Pancreas (tissue), 10 donors: ENCODE measurements at places on chromosomes 2 and 18.

GRCh38 chr2:45283764-45284620 is 274.7 kb upstream of the SIX2 start:
- DNase-seq, result no peak

DNA sequence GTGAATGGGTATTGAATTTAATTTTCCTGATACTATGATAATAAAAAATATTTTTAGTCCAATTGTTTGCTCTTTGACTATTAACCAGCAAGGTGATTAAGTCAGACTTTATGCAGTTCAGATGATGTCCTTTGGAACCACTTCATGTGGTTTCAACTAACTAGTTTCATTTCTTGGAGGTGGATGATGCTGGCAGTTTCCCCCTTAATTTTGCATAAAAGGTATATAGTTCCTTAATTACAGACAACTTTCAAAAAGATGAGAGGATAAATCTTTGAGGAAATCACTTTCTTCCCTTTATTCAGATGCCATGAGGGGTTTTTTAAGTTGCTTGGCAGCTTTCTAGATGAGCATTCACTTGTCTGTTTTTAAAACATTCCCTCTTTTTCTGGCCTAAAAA is 223.1 kb downstream of the PHLPP1 start:
- DNase-seq, result no peak

GRCh38 chr18:40553029-40553428 is 1402.0 kb upstream of the PIK3C3 start:
- DNase-seq, result no peak

DNA sequence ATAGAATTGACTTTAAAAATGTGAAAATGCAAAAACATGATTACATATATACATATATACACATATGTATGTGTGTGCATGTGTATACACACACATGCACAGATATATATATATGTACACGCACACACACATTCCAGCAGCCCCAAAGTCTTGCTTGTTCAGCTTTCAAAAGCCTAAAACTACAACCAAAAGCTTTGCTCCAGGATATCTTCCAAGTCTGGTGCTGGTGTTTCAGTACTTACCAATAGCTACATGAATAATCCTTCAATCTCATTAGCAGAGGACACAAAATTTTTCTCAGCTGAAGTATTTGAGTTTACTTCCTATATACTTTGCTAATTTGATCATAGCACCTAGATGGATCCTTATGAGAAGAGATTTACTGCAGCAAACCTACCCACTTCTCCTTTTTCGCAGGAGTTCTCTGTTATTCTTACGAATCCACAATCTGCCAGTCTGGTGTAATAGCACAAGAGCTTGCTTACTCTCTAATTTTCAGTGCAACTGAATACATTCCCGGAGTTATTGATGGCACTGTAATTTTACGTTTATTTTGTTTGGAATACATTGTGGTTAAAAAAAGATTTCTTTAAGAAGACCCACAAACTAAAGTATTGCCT is 553.3 kb downstream of the ARHGAP15 start:
- no peak for DNase-seq

GRCh38 chr2:67498931-67499330 is 101.8 kb downstream of the ETAA1 start:
- DNase-seq, result no peak

- DNase-seq, result no peak
Observed at GRCh38 chr2:35989503-35989902, 366.1 kb upstream of the CRIM1 start.

DNA sequence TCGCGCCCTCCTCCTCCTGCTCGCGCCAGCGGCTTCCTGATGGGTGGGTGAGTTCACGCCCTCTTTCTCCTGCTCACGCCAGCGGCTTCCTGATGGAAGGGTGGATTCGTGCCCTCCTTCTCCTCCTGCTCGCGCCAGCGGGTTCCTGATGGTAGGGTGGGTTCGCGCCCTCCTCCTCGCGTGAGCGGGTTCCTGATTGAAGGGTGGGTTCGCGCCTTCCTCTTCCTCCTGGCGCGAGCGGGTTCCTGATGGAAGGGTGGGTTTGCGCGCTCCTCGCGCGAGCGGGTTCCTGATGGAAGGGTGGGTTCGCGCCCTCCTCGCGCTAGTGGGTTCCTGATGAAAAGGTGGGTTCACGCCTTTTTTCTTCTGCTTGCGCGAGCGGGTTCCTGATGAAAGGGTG is 62.0 kb upstream of the MGAT5 start:
- DNase-seq, result no peak

- DNase-seq, result no peak
Observed at GRCh38 chr2:202104286-202104870, 31.3 kb downstream of the KIAA2012 start.

GRCh38 chr2:84202166-84202565 is 256.9 kb downstream of the SUCLG1 start:
- no peak for DNase-seq

GRCh38 chr2:113872201-113872600 is 17.7 kb upstream of the ACTR3 start:
- DNase-seq, result no peak

- DNase-seq, result no peak
Observed at GRCh38 chr2:133331436-133331835, 236.8 kb downstream of the NCKAP5 start.

DNA sequence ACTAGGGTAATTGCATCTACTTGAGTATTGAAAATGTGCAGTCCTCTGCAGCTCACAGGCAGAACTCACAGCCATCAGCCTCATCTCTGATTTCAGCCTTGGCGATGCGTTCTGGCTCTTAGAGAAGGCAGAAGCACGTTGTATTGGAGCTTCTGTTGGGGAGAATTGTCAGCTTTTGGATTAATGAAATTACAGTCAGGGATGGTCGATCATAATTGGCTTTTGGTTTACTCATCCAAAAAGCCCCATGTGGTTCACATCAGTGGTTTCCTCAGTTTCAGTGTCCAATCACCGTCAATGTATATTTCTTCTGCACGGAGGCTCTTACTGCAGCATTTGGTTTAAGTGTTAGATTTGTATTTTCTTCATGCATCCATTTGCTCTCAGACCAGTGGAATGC is 218.5 kb upstream of the SOX11 start:
- DNase-seq, result no peak

DNA sequence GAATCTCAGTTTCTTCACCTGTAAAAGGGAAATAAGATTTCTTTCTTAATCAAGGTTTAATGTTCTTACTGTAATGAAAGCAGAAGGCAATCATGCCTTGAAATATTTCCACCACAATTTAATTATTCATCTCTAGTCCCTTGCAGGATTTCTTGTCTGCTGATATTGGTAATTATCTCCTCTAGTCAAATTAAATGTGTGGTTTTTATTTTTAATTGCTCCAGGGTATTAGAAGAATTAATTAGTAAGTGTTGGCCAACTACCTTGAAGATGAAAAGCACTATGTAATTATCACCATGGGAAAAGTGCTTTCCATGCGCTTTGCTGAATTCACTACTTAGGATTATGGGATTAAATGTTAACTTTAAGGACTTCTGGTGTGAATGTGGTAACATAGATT is 8.7 kb upstream of the LAPTM4A start:
- DNase-seq, result no peak

DNA sequence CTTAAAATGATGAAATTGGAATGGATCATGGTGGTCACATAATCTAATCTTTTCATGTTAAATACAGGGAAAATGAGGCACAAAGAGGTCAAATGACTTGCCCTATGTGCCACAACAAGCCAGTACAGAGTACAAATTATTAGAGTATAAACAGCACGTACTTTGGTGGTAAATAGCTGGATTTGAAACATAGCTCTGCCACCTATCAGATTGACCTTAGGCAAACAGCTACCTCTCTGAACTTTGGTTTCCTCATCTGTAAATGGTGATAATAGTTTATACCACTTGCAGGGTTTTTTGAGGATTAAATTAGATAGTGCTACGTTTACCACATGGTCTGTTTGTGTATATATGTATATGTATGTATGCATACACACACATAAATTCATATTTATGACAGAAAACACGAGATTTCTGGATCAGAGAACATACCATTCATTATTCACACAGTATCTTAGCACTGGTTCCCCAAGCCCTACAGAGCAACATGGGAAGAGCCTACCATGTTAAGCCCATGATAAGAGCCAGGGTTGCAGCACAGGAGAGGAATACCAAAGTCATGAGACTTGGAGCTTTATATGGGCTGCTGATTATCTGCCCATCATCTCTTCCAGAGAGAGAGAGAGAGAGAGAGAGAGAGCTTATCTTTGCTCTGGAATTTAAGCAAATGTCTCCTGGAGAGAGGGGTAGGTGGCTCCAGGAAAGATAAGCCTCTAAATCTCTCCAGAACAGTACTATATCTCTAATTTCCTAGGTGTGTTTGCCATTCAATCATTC is 73.5 kb downstream of the MDH1 start:
- DNase-seq, result no peak

GRCh38 chr2:76870011-76870410 is 652.2 kb downstream of the LRRTM4 start:
- DNase-seq, result no peak

- no peak for DNase-seq
Observed at GRCh38 chr2:111194835-111195621, 74.3 kb downstream of the BCL2L11 start.

DNA sequence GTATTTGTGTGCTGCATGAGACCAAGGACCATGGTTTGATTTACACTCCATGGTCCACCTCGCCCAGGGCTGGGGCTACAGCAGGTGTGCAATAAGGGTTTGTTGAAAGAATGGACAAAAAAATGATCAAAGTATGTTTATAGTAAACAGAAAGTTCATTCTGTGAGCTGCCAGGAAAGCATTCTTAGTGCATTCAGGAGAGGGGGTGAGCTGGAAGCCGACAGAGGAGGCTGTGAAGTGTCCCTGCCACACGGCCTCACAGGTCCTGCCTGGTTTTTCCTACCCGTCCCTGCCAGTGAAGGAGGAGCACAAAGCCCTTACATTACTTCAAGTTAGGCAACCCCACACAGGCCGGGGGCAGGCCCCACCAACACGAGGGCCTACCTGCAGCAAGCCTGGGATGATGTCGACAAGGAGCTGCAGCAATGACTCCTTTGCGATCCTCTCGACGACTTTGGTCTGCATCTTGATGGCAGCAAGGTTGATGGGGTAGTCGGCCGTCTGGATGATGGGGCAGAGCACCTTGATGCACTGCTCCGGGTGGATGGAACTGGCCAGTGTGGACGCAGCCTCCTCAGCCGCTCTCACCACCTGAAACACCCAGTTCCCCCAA is 63.2 kb upstream of the TFCP2L1 start:
- no peak for DNase-seq

- DNase-seq, result no peak
Observed at GRCh38 chr2:21860907-21861306, 737.1 kb downstream of the TDRD15 start.

DNA sequence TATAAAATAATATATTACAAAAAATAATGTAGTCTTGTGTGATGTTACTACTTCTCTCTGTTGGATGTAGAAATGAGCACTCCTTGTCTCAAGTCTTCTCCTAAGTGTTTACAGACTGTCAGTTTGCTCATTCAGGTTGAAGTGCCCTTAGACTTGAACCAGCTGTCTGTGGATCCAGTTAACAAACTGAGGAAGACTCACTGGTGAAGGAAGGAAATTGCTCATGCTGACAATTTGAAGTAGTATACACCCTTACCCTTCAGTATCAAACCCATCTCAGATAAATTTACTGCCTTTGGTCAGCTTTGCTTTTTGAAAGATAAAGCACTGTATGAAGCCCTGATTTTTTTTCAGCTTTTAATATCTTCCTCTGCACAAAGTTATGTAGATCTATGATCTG is 854.2 kb upstream of the ZEB2 start:
- no peak for DNase-seq

GRCh38 chr2:62663411-62663810 is 42.1 kb upstream of the EHBP1 start:
- no peak for DNase-seq

DNA sequence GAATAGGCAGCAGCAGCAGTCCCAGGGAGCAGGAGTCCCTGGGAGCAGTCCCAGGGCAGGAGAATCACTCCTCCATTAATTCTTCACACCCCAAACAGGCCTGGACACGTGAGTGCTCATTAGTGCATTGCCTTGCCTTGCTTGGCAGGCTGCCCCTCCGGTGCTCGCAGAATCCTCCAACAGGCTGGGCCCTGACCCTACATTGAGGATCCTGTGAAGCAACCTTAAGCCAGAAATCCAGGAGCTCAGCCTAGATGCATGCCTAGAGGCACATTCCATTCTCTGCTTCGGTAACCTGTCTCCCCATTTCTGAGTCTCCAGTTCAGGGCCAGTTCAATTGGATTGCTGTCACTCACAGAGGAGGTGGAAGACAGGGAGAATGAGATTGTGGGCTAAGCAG is 97.4 kb upstream of the LRATD1 start:
- DNase-seq, result no peak

GRCh38 chr2:129802290-129802689 is 177.2 kb upstream of the RAB6C start:
- DNase-seq, result no peak

GRCh38 chr2:131043199-131044074 is 49.8 kb downstream of the FAM168B start:
- DNase-seq, result no peak

- no peak for DNase-seq
Observed at GRCh38 chr18:79890674-79891073, 60.8 kb downstream of the SLC66A2 start.

DNA sequence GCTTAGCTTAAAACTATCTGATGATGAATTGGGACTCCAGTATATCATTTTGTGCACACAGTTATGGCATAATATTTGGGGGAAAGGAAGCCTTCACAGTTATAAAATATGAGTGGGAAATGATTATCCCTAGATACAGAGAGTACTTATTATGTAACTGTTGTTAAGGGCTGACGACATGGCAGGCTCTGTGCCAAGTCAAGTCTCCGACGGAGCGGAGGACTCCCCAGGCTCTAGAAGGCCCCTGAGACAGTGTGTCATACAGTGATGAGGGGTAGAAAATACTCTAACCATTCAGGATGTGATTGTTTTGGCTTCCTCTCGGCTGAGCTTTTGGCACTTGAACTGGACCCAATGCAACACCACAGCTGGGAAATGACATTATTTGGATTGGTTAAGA is 211.8 kb downstream of the SLC8A1 start:
- DNase-seq, result peak; percentile 42

DNA sequence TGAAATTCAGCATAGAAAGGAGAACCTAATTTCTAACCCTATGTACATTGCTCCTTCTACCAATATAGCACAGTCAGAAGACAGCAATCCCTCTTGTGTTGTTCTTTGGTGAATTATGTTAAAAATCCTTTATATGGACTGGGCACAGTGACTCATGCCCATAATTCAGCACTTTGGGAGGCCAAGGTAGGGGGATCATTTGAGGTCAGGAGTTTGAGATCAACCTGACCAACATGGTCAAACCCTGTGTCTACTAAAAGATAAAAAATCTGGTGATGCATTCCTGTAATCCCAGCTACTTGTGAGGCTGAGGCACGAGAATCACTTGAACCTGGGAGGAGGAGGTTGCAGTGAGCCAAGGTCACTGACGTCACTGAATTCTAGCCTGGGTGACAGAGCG is 195.6 kb downstream of the TMX3 start:
- DNase-seq, result no peak

GRCh38 chr2:196248467-196249094 is 77.2 kb upstream of the STK17B start:
- DNase-seq, result no peak

DNA sequence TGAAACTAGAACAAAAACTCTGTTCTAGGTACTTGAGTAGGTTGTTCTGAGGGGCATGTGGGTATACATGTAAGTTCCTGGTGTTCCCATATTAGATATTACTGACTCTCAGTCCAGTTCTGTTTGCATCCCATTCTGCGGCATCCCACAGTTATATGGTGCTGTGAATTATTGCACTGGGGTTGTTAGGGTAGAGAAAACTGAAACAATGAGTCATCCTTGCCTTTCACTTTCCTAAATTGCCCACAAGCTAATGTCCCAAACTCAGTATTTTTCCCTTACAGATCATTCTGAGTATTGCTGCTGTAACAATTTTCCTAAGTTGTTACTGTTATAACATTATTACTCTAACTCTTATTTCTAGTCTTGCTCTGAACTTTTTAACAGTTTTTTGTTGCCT is 3.0 kb downstream of the WDR75 start:
- no peak for DNase-seq
